Glutamatergic neuron (in vitro differentiated cells): ENCODE measurements at places on chromosomes 6 and 20. TPM values are rescaled to one million over a fixed set of nuclear protein-coding genes. Genes with fewer than 3 reads are reported as not detected.
A peak's percentile ranks its signal among the peaks of the same experiment; 100 is the strongest.

GRCh38 chr6:939526-940252 lies 246.8 kb upstream of the EXOC2 start:
- peaks cover 9% of the 10 kb centered on the region for H3K27me3 ChIP-seq
- no peak overlapping the region for H3K27ac ChIP-seq
- no peak overlapping the region for H3K4me3 ChIP-seq
- H3K36me3 ChIP-seq, result peaks cover 9% of the 10 kb centered on the region
- H3K4me1 ChIP-seq, result no peaks in the 10 kb centered on the region
- DNase-seq, result no peak

GRCh38 chr6:44229376-44230033 lies 6.1 kb downstream of the SLC29A1 start:
- peaks cover 4% of the 10 kb centered on the region for H3K27me3 ChIP-seq
- no peak overlapping the region for H3K27ac ChIP-seq
- DNase-seq, result no peak
- no peak overlapping the region for H3K4me3 ChIP-seq
- peaks cover 31% of the 10 kb centered on the region for H3K4me1 ChIP-seq

DNA sequence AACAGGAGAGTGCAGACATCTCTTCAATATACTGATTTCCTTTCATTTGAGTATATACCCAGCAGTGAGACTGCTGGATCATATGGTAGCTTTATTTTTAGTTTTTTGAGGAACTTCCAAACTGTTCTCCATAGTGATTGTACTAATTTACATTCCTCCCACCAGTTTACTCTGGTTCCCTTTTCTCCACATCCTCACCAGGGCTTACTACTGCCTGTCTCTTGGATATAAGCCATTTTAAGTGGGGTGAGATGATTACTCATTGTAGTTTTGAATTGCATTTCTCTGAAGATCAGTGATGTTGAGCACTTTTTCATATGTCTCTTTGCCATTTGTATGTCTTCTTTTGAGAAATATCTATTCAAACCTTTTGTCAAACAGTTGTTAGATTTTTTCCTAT lies 64.9 kb upstream of the HMGCLL1 start:
- DNase-seq, result no peak
- H3K27me3 ChIP-seq, result no peaks in the 10 kb centered on the region
- H3K4me3 ChIP-seq, result no peak overlapping the region

GRCh38 chr20:43590036-43590391 lies 723 bp upstream of the IFT52 start:
- no peaks in the 10 kb centered on the region for H3K36me3 ChIP-seq
- peak overlapping the region; percentile 96 for H3K4me3 ChIP-seq
- H3K27ac ChIP-seq, result peak overlapping the region; percentile 96

DNA sequence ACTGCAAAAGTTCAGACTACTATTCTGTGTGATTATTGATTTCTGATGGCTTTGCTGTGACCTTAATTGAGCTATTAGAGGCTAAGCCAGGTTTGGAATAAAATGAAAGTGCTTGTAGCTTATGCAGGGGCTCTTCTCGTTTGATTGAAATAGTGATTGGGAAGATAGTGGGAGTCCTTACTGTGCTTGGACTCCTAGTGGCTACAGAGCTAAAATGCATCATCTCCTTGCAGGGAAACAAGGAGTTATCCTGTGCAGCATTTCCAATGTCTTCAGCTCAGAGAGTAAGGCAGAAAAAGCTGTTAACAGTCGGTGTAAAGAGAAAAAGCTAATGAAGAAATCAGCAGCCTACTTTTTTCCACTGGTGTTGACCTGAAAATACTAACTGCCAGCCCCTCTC lies 173.5 kb downstream of the SLC35F1 start:
- DNase-seq, result no peak
- no peaks in the 10 kb centered on the region for H3K36me3 ChIP-seq
- H3K27ac ChIP-seq, result no peak overlapping the region
- no peak overlapping the region for H3K4me3 ChIP-seq
- no peaks in the 10 kb centered on the region for H3K27me3 ChIP-seq

DNA sequence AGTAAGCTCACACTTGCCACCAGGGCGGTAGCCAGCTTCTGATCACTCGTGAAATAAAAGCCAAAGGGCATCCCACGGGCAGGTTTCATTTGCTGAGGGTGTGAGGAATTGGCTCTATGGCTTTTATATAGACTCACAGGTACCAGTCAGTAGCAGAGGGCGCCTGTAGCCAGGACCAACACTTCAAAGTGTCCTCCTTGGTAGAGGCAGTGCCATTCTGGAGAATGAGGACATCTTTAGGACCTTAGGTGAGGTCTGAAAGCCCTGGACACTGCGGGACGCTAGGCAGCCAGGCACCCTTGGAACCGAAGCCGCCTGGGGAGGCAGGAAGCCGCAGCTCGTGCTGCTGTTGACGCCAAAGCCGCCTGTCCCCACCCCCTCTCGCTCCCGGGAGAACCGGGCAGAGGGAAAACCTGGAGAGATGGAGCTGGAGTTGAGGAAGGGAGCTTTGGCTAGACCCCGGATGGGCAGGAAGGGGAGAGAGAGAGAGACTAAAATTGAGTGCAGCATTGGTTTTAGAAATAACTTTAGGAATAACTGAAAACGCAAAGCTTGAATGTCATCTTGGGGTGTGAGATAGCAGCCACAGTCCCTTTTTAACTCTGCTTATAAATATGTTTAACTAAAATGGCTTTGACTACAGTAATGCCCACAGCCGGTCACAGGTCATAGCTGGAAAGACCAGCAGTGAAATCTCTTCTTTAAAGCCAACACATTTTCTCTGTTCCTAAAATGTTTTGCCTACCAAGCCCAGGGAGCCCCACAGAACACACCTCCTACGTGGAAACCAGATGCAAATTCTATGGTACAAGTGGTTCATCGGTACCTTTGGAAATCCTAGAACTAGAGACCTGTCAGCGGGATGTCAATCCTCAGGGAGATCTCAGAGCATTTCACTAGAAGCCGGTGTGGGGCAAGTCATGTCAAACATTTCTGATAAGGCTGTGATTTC lies 128.5 kb upstream of the CDYL start:
- H3K27ac ChIP-seq, result peak overlapping the region; percentile 19
- DNase-seq, result peak; percentile 89
- peaks cover 4% of the 10 kb centered on the region for H3K27me3 ChIP-seq
- H3K4me3 ChIP-seq, result peak overlapping the region; percentile 55
- H3K36me3 ChIP-seq, result peaks cover 6% of the 10 kb centered on the region

GRCh38 chr6:141548966-141549365 lies 583.8 kb upstream of the GJE1 start:
- no peak overlapping the region for H3K27ac ChIP-seq
- H3K36me3 ChIP-seq, result peaks cover 5% of the 10 kb centered on the region
- DNase-seq, result no peak
- no peak overlapping the region for H3K4me3 ChIP-seq
- H3K27me3 ChIP-seq, result no peaks in the 10 kb centered on the region

DNA sequence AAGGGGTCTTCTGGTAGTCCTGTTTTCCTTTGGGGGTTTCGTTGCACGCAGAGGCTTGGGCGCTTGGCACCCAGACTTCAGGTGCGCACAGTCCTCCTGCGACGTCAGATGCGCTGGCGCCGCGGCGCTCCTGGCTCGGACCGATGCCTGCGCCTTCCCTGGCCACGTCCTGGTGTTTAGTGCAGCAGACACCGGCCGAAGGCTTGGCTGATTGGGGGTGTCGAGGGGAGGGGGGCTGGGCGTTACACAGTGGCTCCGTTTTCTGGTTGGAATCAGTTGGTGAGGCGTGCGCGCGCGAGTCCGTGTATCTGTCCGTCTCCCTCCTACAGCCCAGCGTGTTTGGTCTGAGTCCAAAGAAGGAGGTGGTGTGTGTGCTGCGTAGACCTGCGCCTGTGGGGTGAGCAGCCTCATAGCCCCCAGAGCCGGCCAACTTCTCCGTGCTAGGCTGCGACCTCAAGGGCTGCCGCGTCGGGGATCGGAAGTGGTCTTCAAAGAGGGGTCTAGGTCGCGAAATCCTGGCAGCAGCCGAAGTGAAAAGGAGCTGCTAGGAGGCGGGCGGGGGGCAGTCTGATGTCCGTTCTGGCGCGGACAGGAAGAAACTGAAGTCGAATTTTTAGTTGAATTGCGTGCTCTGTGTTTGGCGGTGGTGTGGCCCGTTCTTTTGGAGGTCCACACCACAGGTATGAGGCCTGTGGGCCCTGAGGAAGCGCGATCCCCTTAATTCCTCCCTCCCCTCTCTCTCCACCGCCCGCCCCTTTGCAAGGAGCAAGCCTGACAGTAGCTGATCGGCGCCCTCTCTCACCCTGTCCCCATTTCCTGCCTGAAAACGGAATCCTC lies 1.5 kb downstream of the SYNDIG1 start:
- H3K27ac ChIP-seq, result peak overlapping the region; percentile 48
- H3K36me3 ChIP-seq, result no peaks in the 10 kb centered on the region

GRCh38 chr20:9021699-9022098 lies 47.2 kb upstream of the PLCB4 start:
- no peak overlapping the region for H3K4me3 ChIP-seq
- DNase-seq, result no peak
- no peaks in the 10 kb centered on the region for H3K36me3 ChIP-seq
- H3K4me1 ChIP-seq, result no peaks in the 10 kb centered on the region
- H3K27ac ChIP-seq, result no peak overlapping the region

GRCh38 chr6:137387096-137387764 lies 107.0 kb downstream of the OLIG3 start:
- DNase-seq, result no peak
- H3K36me3 ChIP-seq, result peaks cover 10% of the 10 kb centered on the region
- no peak overlapping the region for H3K27ac ChIP-seq
- no peak overlapping the region for H3K4me3 ChIP-seq
- no peaks in the 10 kb centered on the region for H3K4me1 ChIP-seq

- no peaks in the 10 kb centered on the region for H3K27me3 ChIP-seq
- H3K4me1 ChIP-seq, result no peaks in the 10 kb centered on the region
- no peak overlapping the region for H3K27ac ChIP-seq
- H3K4me3 ChIP-seq, result no peak overlapping the region
Measured at GRCh38 chr6:135750081-135750480, 101.4 kb upstream of the PDE7B start.

DNA sequence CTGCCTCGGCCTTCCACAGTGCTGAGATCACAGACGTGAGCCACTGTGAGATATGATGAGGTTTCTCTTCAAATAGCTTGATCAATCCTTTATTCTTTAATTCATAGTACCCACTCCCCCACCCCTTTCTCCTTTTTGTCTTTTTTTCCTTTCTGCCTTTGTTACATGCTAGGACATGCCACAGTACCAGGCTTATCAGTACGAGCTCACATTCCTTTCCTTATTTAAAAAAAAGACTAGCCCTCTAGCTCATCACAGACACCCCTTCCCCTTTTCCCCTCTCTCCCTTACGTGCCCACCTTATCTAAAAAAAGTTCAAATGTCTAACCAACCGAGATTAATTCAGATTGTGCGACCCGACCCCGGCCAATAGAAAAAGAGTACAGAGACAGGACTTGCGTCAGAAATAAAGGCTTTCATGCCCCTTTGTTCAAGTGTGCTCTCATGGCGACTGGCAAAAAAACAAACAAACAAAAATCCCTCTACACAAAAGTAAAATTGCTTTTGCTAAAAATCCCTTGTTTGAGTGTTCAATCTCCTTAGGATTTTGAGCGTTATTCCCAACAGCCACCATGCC lies 49.2 kb downstream of the MRAP2 start:
- no peaks in the 10 kb centered on the region for H3K36me3 ChIP-seq
- H3K27ac ChIP-seq, result peak overlapping the region; percentile 40
- no peak for DNase-seq
- H3K4me3 ChIP-seq, result no peak overlapping the region
- peaks cover 4% of the 10 kb centered on the region for H3K4me1 ChIP-seq

GRCh38 chr20:47063407-47063806 lies 168.8 kb downstream of the EYA2 start:
- peaks cover 28% of the 10 kb centered on the region for H3K36me3 ChIP-seq
- H3K27me3 ChIP-seq, result peaks cover 9% of the 10 kb centered on the region
- no peak overlapping the region for H3K27ac ChIP-seq
- H3K4me1 ChIP-seq, result peaks cover 2% of the 10 kb centered on the region
- no peak for DNase-seq

DNA sequence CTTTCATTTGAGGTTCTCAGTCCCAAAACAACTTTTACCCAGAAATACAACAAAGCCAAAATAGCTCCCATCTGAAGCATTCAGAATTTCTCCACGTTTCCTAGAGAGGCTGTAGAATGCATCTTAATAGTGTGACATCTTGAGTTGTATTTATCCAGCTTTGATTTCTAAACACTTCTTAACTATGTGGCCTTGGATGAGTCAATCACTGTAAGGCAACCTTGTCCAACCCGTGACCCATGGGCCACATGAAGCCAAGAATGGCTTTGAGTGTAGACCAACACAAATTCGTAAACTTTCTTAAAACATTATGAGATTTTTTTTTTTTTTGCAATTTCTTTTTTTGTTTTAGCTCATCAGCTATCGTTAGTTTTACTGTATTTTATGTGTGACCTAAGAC lies 108.1 kb downstream of the RALGAPA2 start:
- H3K4me1 ChIP-seq, result peaks cover 18% of the 10 kb centered on the region
- DNase-seq, result no peak
- no peak overlapping the region for H3K4me3 ChIP-seq
- no peaks in the 10 kb centered on the region for H3K27me3 ChIP-seq
- no peaks in the 10 kb centered on the region for H3K36me3 ChIP-seq

DNA sequence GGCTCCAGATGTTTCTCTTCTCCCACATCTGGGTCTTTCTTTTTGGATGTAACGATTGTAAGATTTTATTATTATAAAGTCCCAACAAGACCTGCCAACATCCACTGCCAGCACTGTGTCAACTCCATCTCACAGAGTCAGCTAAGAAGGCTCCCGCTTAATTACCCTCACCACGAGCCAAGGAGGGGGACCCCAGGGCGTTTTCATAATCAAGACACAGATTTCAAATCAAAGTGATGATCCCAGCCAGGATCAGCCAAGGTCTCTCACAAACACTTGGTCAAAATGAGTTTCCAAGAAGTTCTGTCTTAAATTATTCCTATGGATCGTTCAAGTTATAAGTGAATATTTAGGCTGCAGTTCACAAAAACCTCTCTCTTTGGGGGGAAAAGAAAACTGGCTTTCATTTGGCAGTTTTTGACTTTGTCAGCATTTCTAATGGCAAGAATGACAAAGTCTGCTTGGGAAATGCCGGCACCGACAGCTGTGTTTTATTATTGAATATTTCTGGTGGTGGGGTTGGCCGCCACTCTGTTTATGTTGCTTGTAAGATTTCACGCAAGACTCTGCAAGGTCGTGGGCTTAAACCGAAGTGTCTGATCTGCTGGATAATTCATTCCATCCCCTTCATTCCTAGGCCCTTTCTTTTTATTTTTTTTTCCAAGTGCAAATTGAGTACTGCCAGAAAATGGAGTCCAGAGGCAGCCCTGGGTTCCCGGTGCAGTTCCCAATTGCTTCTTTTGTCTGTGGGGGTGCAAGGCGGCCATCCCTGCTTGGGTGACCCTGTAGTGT lies 170.2 kb upstream of the PMEPA1 start:
- no peak for DNase-seq
- no peak overlapping the region for H3K27ac ChIP-seq

HLA-DQB1 gene
- not detected for total RNA-seq

EGFL8 gene
- total RNA-seq, result 23.0 TPM

ZNF334 gene
- 32.9 TPM for total RNA-seq

WASF1 gene
- total RNA-seq, result 92.7 TPM

HLA-DMA gene
- total RNA-seq, result 0.76 TPM

TRIM10 gene
- not detected for total RNA-seq

SLC26A8 gene
- total RNA-seq, result 0.29 TPM
